CD4-positive, alpha-beta T cell treated with Interleukin-10 for 1 hour (primary cell): ENCODE measurements at places on chromosomes 6 and 20.

- no peak for DNase-seq
These were observed 9.5 kb upstream of the SLC17A3 start for GRCh38 chr6:25883536-25883935.

GRCh38 chr20:35303382-35303734 is 11.1 kb upstream of the FAM83C start:
- DNase-seq, result no peak

DNA sequence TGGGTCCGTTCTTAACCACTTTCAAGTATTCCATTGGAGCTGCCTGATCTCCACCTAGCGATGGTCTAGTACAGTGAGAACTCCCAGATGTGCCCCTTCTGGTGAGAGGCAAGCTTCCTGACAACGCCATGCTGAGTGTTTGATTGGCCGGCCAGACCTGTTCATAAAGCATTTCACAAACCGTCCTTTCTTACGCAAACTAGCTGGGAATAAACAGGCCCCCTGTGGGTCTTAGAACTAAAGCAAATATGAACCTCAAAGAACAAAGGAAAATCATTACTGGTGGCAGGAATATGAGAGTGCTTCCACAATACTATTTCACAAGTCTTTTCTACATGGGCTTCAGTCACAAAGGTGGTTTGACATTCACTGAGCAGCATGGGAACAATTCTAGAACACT is 15.6 kb upstream of the GCNT2 start:
- DNase-seq, result no peak

- DNase-seq, result no peak
These were observed 165.3 kb upstream of the SNX9 start for GRCh38 chr6:157657754-157658153.

DNA sequence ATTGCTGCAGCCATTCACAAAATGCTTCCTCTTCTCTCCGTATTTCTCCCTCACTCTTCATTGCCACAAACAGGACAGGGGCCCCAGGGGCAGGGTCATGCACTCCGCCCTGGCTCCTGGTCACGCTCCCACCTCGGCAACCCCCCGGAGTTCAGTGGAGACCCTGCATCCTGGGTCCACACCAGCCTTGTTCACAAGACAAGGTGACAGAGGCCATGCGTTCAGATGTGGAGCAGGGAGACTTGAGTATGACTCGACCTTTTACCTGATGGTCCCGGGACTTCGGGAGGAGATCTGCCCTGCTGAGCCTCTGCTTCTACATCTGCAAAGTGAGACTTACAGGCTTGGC is 49.4 kb downstream of the ANKRD60 start:
- no peak for DNase-seq
